ENCODE measurements at places on chromosomes 12 and 14.

- no peak for DNase-seq
These were observed 89.9 kb upstream of the PRICKLE1 start for GRCh38 chr12:42679466-42679865.

- DNase-seq: no peak
These were observed 6.9 kb upstream of the TUBA1A start for GRCh38 chr12:49195736-49196135.

- DNase-seq: no peak
These were observed 71.7 kb downstream of the TGFB3 start for GRCh38 chr14:75910048-75910447.

GRCh38 chr12:116276652-116277466 lies 634 bp downstream of the MED13L start:
- peak; percentile 86 for DNase-seq

GRCh38 chr14:61300754-61301153 lies 19.6 kb upstream of the TMEM30B start:
- DNase-seq: no peak

DNA sequence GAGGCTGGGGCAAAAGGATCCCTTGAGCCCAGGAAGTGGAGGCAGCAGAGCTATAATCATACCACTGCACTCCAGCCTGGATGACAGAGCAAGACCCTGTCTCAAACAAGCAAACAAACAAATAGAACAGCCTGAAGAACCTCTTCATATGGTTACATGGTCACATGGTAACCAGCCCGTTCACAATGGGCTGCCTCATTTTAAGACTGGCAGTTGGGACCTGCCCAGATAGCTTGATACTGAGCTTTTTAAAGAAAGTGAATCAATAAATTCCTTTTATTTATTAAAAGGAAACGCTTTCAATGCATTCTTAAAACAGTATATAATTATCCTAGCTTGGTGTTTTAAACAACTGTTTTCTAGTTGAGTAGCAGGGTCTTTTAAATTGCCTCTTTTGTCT lies 10.5 kb downstream of the MLXIP start:
- DNase-seq: no peak

- no peak for DNase-seq
These were observed 14.8 kb downstream of the MAPK1IP1L start for GRCh38 chr14:55066223-55066622.

GRCh38 chr12:89154743-89155499 lies 197.4 kb downstream of the DUSP6 start:
- no peak for DNase-seq

GRCh38 chr14:63551332-63551731 lies 8.2 kb upstream of the PPP2R5E start:
- DNase-seq: no peak

- DNase-seq: no peak
These were observed 47.1 kb downstream of the ARF6 start for GRCh38 chr14:49939884-49940510.

DNA sequence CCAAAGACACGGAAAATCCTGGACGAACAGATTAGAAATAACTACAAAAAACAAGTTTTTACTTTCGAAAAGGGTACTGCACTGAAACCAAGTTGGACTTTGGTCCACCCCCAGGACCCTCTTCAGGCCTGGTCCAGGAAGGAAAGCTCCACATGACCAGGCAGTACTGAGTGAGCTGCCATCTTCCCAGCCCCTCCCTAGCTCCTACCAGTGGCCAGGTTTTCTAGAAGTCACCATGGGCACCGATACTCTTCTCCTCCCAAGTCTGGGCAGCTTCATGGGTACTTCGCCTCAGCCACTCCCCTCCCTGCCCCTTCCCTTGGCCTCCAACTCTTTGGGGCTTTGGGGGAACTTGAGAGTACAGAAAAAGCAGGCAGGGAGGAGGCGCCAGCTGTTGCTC lies 6.6 kb downstream of the VAMP1 start:
- no peak for DNase-seq

GRCh38 chr14:95432144-95433093 lies 84.0 kb downstream of the SYNE3 start:
- no peak for DNase-seq

- DNase-seq: peak; percentile 35
These were observed 30.3 kb downstream of the SSH1 start for GRCh38 chr12:108826807-108827721.

- no peak for DNase-seq
These were observed 92.9 kb upstream of the TBX3 start for GRCh38 chr12:114776731-114777442.
